ENCODE measurements at places on chromosomes 6 and 20.
A peak's percentile ranks its signal among the peaks of the same experiment; 100 is the strongest.

GRCh38 chr6:121614115-121614514 lies 178.7 kb downstream of the GJA1 start:
- no peak for DNase-seq

DNA sequence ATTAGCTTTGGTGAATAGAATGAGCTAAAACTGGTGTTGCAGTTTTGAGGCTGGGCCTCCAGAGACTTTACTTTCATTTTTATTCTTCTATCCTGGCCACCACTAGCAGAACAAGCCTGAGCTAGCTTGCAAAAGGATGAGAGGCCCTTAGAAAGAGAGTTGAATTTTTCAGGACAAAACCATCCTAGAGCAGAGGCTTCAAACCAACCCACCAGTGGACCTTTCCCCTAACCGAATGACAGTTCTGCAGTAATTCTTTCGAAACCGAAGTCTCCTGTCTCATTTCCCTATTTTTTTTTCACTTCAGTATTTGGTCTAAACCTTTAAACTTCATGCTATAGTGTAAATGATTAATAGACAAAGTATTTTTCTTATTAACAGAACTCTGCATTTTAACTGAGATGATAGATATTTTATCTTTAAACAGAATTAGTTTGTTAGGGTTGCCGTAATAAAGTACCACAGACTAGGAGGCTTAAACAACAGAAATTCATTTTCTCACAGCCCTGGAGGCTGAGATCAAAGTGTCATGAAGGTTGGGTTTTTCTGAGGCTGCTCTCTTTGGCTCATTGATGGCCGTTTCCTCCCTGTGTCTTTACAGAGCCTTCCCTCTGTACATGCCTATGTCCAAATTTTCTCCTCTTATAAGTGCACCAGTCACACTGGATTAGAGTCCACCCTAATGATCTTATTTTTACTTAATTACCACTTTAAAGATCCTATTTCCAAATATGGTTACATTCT lies 80.6 kb upstream of the PAK5 start:
- DNase-seq, result no peak

DNA sequence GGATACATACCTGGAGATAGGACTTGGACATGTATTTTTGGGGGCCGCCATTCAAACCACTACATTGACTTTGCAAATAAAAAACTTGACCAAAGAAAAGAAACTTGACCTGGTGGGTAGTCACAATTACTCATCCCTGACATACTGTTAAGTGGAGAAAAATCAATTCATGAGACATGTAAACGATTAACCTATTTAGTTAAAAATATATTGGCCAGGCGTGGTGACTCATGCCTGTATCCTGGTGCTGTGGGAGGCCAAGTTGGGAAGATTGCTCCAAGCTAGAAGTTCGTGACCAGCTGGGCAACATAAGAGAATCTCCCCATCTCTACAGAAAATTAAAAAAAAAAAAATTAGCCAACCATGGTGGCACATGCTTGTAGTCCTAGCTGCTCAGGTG lies 2.5 kb upstream of the SRSF12 start:
- DNase-seq, result no peak

- no peak for DNase-seq
Observed at GRCh38 chr20:62924442-62925075, 1.7 kb downstream of the DIDO1 start.

GRCh38 chr20:46350201-46350985 lies 42.1 kb upstream of the CDH22 start:
- DNase-seq, result peak; percentile 50

GRCh38 chr20:62599216-62600110 lies 42.8 kb upstream of the SLCO4A1 start:
- no peak for DNase-seq

- DNase-seq, result peak; percentile 14
Observed at GRCh38 chr6:139165324-139165723, 30.4 kb downstream of the HECA start.

GRCh38 chr20:53917145-53918019 lies 153.0 kb downstream of the BCAS1 start:
- DNase-seq, result no peak

- DNase-seq, result no peak
Observed at GRCh38 chr20:18154342-18154741, 16.7 kb downstream of the KAT14 start.

DNA sequence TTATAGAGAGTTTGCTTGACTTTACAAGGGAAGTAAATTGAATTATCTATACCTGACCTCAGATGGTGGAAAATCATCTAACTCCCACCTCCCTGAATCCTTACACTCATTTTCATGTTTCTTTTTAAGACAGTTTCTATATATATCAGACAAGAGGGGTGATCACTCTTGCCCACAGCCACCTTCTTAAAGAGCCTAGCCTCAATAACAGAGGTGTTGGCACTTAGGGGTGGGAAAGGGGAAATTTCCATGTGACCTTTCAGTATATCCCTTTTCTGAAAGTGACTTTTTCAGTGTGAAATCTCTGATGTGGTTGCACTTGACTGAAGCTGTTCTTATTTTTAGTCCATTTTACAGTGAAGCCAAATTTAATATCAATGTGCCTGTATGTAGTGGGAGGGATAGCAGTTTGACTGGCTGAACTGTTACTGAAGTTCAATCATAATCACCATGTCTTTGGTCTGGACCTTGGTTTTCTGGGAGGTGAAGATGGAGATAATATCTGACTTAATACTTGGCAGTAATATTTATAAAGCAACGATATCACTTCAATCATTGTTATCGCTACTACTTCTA lies 141.3 kb downstream of the MAP3K7 start:
- DNase-seq, result no peak

- no peak for DNase-seq
Observed at GRCh38 chr6:55957961-55958422, 82.6 kb upstream of the BMP5 start.

DNA sequence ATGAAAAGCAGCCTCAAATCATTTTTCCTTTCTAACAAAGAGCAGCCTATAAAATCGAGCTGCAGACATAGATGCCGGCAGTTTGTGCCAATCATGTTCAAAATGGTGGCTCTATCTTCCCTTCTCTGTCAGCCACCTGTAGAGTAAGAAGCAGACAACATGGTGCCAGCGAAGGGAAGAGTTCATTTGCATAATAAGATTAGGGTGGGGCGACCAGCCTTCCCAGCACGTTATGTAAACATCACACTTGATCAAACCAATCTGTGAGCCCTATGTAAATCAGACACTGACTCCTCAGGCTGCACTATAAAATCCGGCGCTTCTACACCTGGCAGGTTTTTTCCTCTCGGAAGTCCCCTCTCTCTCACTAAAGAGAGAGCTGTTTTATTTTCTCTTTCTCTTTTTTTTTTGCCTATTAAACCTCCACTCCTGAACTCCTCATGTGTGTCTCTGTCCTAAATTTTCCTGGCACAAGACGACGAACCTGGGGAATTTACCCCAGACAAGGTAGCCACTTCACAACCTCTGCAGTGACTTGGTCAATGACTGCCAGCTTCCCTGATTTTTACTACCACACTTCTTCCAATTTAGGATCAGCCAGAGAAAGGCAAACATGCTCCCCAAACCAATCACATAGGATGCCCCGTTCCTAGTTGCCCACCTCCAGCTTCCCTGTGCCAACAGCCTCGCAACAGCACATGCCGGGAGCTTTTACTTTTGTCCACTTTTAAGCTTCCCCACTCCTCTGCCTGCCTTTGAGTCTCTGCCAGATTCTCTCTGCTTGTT lies 12.9 kb downstream of the TPMT start:
- no peak for DNase-seq

- no peak for DNase-seq
Observed at GRCh38 chr6:48184648-48185047, 73.7 kb upstream of the PTCHD4 start.

GRCh38 chr6:25359891-25360290 lies 80.7 kb downstream of the CARMIL1 start:
- DNase-seq, result no peak

DNA sequence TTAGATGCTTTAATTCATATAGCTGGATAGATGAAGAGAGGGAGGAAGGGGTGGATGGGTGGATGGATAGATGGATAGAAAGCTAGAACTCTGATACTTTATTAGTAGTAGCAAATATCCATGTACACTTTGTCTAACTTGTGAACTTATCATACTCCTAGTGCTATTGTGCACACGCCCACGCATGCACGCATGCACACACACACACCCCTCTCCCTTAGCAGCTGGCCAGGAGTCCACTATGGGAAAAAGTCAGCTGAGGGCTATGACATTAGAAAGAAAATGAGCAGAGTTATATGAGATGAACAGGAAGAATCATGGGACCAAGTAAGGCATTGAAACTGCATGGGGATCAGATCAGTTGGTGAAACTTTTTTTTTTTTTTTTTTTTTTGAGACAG lies 28.6 kb downstream of the TAB2 start:
- DNase-seq, result no peak

GRCh38 chr20:22921595-22922421 lies 113.3 kb upstream of the SSTR4 start:
- DNase-seq, result no peak

- peak; percentile 31 for DNase-seq
Observed at GRCh38 chr6:110999634-111000270, 17.9 kb downstream of the RPF2 start.

GRCh38 chr6:85049282-85049681 lies 284.9 kb upstream of the TBX18 start:
- DNase-seq, result no peak

DNA sequence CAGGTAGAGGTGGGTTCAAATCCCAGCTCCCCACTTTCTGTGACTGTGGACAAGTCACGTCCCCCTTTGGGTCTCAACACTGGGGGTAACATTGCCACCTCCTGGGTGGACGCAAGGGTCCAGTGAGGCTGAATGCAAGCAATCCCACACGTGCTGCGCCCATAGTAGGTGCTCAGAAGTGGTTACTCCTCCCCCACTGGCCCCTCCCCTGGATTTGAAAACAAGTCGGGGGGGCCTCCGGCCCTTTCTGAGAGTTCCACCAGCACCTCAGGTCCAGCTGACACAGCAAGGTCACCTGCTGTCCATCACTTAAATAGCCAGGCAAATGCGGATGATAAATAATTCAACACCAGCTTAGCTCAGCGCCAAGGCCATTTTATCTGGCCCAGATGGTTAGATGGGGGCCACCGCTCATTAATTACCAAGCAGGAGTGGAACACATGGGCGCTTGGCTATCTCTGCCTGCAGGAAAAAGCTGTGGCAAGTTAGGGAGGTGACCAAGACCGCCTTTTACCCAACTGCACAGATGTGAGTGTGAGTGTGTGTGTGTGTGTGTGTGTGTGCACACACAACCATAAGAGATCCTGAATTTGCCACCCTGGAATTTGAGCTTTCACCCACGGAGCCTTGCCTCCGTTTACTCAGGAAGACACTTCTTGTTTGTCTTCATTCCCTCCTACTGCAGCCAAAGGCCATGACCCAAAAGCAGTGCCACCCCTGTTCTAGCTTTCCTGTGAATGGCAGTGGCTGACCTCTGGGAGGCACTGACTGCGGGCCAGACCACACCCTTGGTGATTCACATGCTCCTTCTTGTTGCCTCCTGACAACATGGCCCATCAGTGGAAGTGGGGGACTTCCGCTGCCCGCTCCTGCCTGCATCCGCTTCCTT lies 34.7 kb upstream of the KCNB1 start:
- no peak for DNase-seq

GRCh38 chr6:100506651-100507050 lies 41.9 kb upstream of the SIM1 start:
- DNase-seq, result no peak

GRCh38 chr20:669573-669972 lies 6.0 kb downstream of the SCRT2 start:
- DNase-seq, result no peak

GRCh38 chr6:136609873-136610706 lies 59.9 kb upstream of the MAP7 start:
- DNase-seq, result no peak

- DNase-seq, result peak; percentile 5
Observed at GRCh38 chr6:84967389-84967788, 203.0 kb upstream of the TBX18 start.

- no peak for DNase-seq
Observed at GRCh38 chr20:36303020-36303595, 3.0 kb upstream of the DLGAP4 start.

GRCh38 chr6:150450918-150451317 lies 82.1 kb downstream of the IYD start:
- no peak for DNase-seq

GRCh38 chr6:122323361-122323760 lies 76.1 kb upstream of the HSF2 start:
- DNase-seq, result no peak

Data from OCI-LY7 (cell line).